Gastrocnemius medialis (tissue), 4 donors: ENCODE measurements at places on chromosomes 12 and 14.

GRCh38 chr12:117490130-117490529 is 128.7 kb upstream of the NOS1 start:
- peaks cover 38% of the 10 kb centered on the region for H3K4me1 ChIP-seq
- H3K27ac ChIP-seq: no peak overlapping the region
- H3K36me3 ChIP-seq: no peaks in the 10 kb centered on the region
- no peaks in the 10 kb centered on the region for H3K27me3 ChIP-seq
- no peak overlapping the region for H3K4me3 ChIP-seq

- no peak overlapping the region for H3K27ac ChIP-seq
- H3K36me3 ChIP-seq: no peaks in the 10 kb centered on the region
- H3K4me3 ChIP-seq: no peak overlapping the region
- H3K4me1 ChIP-seq: no peaks in the 10 kb centered on the region
- no peaks in the 10 kb centered on the region for H3K27me3 ChIP-seq
- DNase-seq: no peak
These were observed 14.1 kb downstream of the P2RX2 start for GRCh38 chr12:132632521-132633228.

- peak overlapping the region; percentile 80 for H3K27ac ChIP-seq
- no peak for DNase-seq
- peaks cover 23% of the 10 kb centered on the region for H3K4me1 ChIP-seq
- no peaks in the 10 kb centered on the region for H3K36me3 ChIP-seq
- H3K27me3 ChIP-seq: no peaks in the 10 kb centered on the region
These were observed 531 bp upstream of the EML1 start for GRCh38 chr14:99792551-99793212.

- no peak overlapping the region for H3K27ac ChIP-seq
- no peak overlapping the region for H3K4me3 ChIP-seq
- DNase-seq: no peak
- H3K36me3 ChIP-seq: no peaks in the 10 kb centered on the region
These were observed 233.2 kb upstream of the BTG1 start for GRCh38 chr12:92378682-92379479.

- no peak for DNase-seq
- H3K27ac ChIP-seq: no peak overlapping the region
- H3K4me3 ChIP-seq: no peak overlapping the region
- no peaks in the 10 kb centered on the region for H3K36me3 ChIP-seq
- peaks cover 29% of the 10 kb centered on the region for H3K4me1 ChIP-seq
- no peaks in the 10 kb centered on the region for H3K27me3 ChIP-seq
These were observed 10.5 kb downstream of the BTBD6 start for GRCh38 chr14:105258846-105259245.

- H3K4me3 ChIP-seq: peak overlapping the region; percentile 75
- no peaks in the 10 kb centered on the region for H3K27me3 ChIP-seq
- peak; percentile 35 for DNase-seq
- peak overlapping the region; percentile 99 for H3K27ac ChIP-seq
- H3K36me3 ChIP-seq: no peaks in the 10 kb centered on the region
These were observed 3.0 kb downstream of the ZBTB1 start for GRCh38 chr14:64507376-64508156.

DNA sequence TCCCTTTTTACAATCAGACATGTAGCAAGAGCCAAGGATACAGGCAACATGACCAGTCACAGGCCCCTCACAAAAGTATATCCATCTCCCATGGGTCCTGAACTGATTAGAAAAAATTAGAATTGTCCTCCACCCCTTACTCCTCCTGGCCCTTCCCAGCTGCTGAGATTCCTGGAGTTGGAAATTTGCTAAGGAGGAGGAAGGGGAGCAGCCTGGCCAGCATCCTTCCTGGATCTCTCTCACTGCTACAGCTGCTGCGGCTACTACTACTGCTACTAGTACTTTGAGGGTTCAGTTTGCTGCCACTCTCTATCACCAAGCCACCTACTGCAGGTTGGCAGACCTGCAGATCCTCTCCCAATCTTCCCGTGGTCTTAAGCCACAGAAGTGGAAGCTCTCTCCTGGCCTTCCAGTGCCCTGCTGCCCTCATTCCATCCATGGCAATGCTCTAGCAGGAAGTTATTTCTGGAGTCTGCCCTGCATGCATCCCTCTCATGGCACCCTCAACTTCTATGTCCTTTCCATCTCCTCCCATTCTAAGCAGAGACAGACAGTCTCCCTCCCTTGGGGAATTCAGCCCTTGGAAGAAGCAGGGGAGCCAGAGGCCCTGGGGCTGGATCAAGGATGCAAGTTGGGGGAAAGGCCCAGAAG is 1.0 kb downstream of the ITGA7 start:
- H3K36me3 ChIP-seq: no peaks in the 10 kb centered on the region
- no peak for DNase-seq
- H3K4me1 ChIP-seq: peaks cover 81% of the 10 kb centered on the region
- peak overlapping the region; percentile 79 for H3K4me3 ChIP-seq
- peak overlapping the region; percentile 96 for H3K27ac ChIP-seq

GRCh38 chr14:99127651-99128167 is 144.3 kb downstream of the BCL11B start:
- H3K36me3 ChIP-seq: no peaks in the 10 kb centered on the region
- no peaks in the 10 kb centered on the region for H3K27me3 ChIP-seq
- no peaks in the 10 kb centered on the region for H3K4me1 ChIP-seq
- no peak overlapping the region for H3K4me3 ChIP-seq
- no peak overlapping the region for H3K27ac ChIP-seq
